ENCODE measurements at places on chromosomes 4 and X.

- DNase-seq: no peak
These were observed 376.7 kb upstream of the KLHL4 start for GRCh38 chrX:87140800-87141483.

DNA sequence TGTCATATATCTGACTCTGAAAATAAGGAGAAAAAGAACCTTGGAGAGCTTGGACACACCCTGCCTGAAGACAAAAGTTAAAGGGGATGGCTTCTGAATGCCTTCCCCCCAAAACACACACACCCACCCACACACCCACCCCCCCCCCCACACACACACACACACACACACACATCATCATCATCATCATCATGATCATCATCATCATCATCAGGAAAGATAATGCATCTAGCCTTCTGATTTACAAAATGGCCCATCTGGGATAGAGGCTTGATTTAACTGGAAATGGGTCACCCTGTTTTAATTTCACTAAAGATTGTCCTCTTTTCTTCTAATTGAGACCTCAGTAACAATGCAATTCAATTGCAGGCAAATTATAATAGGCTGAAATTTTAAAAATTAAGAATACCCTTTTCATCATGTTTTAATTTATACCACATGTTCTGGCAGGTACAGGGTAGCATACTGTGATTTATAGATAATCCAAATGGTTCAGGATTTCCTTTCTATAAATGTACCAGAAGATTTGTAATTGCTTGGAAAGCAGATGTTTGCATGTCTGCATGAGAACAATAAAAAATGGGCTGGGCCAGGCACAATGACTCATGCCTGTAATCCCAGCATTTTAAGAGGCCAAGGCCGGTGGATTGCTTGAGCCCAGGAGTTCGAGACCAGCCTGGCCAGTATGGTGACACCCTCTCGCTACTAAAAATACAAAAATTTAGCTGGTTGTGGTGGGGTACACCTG, 56.5 kb downstream of the TRIM2 start:
- no peak for DNase-seq

DNA sequence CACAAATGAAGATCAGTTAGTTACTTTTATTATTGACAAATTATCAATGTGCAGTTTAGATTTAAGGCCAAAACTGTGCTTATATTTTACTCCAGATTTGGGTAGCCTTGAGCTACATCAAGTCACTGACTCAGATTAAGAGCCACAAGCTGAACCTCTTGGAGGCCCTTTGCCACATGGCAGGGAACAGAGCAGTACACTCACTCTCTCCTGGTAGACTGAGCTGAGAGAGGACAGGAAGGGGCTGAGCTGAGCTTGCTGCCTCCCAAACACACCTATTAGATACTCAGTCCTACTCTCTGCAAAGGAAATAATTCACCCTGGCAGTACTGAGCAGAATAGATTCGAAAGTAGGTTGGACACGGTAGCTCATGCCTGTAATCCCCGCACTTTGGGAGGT, 7.8 kb downstream of the STAP1 start:
- DNase-seq: no peak

DNA sequence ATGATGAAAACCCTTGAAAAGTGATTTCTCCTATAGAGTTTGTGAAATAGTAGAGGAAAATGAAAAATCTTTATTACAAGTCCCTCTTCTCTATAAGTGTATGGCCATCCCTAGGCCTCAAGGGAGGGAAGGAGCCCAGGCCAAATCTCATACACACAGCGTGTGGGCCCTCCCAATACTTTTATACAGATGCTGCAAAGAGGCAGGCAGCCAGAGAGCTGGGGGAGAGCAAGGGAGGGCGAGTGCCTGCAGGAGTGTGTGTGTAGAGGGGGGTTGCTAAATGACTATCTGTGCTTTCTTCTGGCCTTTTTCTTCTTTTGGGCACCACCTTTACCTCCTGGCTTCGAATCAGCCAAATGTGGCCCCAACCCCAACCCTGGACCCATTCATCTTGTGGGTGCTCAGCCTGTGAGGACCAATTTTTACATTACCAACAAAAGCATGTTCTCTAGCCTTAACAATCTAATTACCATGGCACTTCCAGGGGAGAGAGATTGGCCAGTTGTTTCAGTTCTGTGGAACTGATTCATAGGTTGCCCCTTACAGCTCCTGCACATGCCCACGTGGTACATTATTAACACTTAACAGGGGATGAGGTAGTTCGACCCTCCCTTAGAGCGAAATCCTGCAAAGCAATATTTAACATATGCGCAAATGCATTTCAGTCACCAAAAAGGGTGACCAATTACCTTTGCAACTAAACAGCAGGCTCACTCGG, 2.0 kb downstream of the GPC3 start:
- DNase-seq: no peak

- DNase-seq: no peak
These were observed 258.5 kb upstream of the FSTL5 start for GRCh38 chr4:162422312-162422711.

DNA sequence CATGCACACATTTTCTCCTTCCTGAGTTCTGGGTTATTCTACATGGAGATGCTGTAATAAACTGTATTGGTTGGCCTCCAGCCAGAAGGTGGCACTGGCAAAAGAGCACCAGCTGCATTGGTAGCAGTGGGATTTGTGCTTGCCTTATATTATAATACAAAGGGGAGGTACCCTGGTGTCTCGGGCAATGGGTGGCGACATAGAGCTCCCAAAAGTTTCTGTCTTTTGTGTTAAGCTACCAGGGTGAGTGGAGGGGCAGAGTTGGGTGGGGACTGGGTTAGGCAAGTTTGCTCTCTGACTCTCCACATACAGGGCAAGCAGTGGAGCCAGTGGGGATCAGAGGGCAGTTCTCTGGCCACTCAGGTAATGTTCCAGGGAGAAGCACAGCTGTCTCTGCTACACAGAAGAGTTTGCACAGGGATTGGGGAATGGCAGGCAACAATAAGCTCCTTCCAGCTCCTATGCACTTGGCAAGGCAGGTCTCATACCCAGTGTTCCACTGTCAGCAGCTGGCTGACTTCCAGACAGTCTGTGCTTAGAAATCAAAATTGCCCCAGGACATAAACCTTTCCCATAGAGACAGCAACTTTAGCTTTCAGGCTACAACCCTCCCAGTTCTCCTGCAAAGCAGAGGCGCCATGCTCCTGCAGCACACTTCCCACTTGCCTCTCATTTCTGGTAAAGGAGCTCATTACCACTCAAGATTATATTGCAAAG, 463.9 kb upstream of the PCDH7 start:
- DNase-seq: no peak

GRCh38 chr4:143354990-143355389, 18.3 kb downstream of the GAB1 start:
- no peak for DNase-seq

- no peak for DNase-seq
These were observed 57.2 kb upstream of the BEX4 start for GRCh38 chrX:103157496-103158316.

DNA sequence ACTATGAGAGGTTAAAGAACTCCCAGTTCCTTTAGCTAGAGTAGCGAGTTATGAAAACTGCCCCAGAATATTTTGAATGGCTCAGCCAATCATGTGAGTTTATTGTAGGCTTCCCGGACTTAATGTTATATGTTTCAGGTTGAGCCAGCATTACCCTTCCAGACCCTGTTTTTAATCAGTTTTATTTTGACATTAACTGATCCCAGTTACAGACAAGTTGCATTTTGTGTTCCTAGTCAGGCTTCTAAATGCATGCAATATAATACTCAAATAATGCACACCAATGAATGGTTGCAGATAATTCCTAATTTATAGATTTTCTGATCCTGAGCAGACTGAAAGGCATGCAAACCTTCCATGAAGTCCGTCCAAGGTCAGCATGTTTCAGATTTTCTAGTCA, 57.8 kb downstream of the EDNRA start:
- DNase-seq: no peak

DNA sequence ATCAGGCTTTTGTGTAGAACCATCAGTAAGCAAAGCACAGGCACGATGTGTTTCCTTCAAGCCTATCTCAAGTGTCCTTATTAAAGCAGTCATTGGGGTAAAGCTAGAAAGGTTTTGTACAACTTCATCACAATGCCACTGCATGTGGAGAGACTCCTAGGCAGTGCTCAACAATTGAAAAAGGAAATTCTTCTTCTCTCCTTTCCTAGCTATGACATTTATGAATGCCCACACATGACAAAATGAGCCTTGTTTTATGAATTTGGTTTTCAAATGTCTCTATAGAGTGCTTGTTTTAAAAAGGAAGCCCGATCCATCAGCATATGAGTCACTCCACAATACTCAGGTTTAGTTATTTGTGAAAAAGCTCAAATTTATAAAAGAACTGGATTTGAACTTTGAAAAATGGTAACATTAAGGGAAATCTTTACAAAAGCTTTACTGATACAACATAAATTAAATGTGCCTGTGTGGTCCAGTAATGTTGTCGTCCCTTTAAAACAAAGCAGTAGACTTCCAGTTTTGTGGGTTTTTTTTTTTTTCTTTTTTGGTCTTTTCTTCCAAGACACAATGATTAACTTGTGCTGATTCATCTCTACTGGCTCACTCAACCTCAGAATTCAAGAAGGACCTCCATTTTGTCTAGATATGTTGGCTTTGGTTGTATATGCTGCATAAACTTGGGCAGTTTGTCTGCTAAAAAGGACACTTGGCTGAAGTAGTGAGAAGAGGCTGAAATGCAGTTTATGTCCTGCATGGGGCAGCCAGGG, 273.8 kb downstream of the GASK1B start:
- DNase-seq: no peak

Data from CD8-positive, alpha-beta memory T cell (primary cell).